ENCODE measurements at places on chromosomes 11 and 22.

DNA sequence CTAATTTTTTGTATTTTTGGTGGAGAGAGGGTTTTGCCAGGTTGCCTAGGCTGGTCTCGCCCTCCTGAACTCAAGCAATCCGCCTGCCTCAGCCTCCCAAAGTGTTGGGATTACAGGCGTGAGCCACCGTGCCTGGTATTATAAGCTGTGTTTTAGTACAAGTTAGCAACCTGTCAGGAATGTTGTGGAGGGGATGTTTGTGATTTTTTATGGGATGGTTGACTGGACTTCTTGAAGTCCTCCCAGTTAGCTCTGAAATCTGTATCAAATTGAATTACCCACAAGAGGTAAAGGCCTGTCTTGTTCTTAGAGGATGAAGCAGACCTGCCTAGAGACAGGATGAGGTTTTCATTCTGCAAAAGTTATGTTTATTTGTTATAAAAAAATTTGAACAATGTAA is 34.1 kb upstream of the IL18BP start:
- DNase-seq, result no peak

GRCh38 chr11:113124006-113124405 is 162.8 kb downstream of the NCAM1 start:
- DNase-seq, result no peak

GRCh38 chr11:44067266-44067665 is 1.2 kb downstream of the ACCS start:
- peak; percentile 14 for DNase-seq

DNA sequence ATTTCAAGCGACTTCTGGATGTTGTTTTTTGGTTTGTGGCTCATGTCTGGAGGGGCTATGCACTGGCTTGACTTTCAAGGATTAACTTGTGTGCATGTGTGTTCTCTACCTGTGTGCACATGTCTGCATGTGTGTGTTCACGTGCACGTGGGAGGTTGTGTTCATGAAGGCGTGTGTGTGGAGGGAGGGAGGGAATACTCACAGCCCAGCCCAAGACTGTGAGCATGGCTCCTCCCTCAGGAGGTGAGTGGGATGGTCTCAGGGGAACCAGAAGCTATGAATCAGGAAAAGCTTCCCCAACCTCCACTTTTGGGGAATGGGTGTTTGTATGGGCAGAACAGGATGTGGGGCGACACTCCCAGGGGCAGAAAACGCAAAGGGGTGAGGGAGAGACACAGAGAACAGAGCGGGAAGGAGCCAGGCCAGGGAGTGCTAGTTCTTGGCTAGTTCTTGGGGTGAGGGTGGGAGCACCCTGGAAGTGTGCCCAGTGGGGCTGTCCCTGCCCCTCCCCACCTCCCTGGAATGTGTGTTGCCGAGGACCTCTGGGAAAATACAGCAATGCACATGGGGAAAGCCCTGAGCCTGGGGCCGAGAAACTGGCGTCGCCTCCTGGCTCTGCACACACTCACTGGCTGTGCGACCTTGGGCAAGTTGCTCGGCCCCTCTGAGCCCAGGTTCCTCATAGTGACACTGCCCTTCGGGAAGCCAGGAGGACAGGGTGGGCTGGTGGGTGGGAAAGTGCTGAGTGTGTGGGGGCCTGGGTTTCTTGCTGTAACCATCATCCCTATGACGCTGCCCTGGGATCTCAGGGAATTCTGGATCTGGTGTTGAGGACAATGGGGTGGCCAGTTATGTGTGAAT is 16.9 kb upstream of the ALX4 start:
- no peak for DNase-seq

GRCh38 chr11:10019906-10020682 is 273.9 kb downstream of the SBF2 start:
- peak; percentile 12 for DNase-seq

DNA sequence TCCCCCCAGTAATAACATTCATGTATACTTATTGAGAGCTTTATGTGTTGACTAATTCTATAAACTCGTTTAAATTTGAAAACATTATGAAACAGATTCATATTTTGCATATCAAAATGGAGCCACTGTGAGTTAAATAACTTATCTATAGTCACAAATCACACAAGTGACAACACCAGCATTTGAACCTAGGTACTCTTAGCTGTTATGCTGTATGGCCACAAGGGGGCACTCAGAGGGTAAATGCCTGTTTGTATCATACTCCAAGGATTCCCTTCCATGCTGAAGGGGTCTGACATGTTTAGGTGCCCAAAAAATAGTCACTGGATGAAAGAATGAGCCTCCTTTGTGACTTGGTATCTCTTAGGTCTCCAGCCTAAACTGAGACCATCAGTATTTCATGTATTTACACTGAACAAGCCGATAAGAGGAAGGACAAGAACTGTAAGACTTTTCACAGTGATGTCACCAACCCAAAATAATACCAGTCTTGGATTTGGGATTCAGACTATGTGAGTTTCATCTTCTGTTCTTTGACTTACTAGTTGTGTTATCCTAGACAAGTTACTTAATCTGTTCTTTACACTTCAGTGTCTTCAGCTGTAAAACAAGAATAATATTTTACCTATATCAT is 12.2 kb upstream of the OR52D1 start:
- peak; percentile 39 for DNase-seq

DNA sequence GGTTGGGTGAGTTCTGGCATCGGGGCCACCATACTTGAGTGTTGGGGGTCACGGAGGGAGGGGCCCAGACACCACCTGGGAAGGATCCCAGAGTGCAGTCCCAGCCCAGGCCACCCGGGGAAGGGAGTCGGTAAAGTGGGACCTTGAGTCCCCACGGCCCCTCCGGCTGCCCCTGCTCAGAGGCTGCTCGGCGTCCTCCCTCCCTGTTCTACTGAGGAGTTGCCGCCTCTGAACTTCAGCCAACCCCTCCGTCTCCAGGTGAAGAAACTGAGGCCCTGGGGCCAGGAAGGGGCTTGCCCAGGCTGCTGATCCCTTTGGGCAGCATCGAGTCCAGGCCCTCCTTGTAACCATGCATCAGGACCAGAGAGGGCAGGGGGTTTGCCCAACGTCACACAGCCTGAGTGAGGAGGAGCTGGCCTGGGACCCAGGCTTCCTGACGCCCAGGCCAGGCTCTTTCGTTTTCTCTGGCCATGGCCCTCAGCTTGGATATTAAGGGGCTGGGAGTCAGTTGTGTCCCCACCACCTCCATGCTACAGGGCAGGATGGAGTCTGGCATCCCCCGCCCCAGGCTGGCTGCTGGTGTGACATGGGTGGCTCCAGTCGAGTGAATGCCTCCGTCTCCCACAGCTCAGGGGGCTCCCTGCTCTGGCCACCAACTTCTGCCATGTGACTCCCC is 1.3 kb downstream of the PARVG start:
- DNase-seq, result no peak

GRCh38 chr11:78921509-78921908 is 346.8 kb upstream of the NARS2 start:
- no peak for DNase-seq

GRCh38 chr11:26245046-26245445 is 86.9 kb upstream of the ANO3 start:
- DNase-seq, result no peak

- no peak for DNase-seq
Measured at GRCh38 chr11:9037046-9037780, 33.4 kb upstream of the NRIP3 start.

- DNase-seq, result no peak
Measured at GRCh38 chr11:1482581-1483444, 3.8 kb downstream of the MOB2 start.

DNA sequence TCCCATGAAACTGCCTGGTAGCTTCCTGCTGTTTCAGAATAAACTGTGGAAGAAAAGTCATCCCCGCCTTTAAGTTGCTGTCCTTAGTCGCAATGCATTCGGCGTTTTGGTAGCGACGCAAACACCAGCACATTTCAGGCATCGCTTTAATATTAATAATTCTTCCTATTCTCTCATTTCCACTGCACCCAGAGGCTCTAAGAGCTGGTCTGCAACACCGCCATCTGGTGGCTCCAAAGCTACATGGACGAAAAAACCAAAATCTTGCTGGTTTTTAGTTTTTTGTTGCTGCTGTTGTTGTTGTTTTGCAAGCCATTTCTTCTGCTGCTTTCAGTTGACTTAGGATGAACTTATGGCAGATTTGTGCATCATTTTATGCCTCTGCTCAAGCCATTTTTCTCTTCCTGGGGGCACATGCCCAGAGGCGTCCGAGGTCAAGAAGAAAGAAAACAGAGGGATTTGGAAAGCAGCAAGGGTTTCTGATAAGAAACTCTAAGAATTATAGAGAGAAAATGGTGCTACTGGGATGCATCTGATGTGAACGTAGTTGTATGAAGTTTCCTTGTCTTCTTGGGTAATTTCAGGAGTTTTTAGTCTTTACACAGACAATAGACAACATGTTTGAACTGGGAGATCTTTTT is 345.4 kb upstream of the KIRREL3 start:
- DNase-seq, result peak; percentile 51

GRCh38 chr22:38049812-38050619 is 7.2 kb upstream of the PICK1 start:
- DNase-seq, result no peak

DNA sequence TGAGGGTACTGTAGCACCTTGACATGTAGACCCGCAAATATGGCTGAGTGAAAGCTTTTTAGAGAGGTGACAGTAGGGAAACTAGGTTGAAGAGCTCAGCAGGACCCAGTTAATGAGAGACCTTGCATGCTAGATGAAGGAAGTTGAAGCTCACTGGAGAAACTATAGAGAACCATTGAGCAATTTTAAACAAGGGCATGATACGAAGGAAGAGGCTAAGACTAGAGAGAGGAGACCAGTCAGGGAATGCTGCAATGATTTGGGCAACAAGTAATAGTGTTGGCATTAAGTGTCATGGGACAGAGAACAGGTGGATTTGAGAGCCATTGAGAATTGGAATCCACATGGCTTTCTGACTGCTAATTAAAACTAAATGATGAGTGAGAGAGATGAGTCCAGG is 4.1 kb downstream of the OLFML1 start:
- DNase-seq, result peak; percentile 34

- DNase-seq, result no peak
Measured at GRCh38 chr22:27994481-27995331, 75.7 kb upstream of the PITPNB start.

DNA sequence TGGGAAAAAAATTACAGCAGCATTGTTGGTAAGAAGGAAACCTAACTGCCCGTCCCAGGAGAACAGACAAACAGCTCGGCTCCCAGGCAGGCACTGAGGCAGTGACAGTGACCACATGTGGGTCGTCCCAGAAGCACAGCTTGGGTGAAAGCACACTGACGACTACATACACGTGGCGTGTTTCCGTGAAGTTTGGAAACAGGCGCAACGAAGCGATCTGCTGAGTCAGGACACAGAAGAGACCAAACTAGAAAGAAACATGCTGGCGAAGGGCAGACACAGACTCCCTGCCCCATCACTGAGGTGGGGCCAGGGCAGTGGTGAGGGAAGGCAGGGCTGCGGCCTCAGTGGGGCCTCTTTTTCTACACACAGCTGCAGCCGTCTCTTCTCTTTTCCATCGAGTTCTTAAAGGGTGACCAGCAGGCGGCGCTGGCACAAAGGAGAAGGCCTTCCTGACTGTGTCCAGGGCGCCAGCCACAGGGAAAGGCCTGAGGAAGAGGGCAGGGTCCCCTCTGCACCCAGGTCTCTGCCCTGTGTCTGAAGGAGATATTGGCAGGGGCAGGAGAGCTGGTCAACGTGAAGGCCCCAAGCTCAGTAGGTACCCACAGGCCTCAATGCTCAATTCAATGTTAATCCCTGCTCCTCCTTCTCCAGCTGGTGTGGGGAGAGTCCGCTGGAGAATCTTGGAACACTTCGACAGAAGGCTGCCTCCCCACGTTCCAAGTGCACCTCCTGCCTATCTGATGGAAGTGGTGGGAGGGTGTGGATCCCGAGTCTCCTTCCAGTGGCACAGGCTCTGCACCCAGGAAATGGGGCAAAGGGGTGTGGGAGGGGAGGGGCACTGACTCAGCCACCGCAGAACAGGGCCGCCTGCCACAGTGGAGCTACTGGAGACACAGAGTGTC is 19.9 kb downstream of the CARS1 start:
- DNase-seq, result peak; percentile 83

DNA sequence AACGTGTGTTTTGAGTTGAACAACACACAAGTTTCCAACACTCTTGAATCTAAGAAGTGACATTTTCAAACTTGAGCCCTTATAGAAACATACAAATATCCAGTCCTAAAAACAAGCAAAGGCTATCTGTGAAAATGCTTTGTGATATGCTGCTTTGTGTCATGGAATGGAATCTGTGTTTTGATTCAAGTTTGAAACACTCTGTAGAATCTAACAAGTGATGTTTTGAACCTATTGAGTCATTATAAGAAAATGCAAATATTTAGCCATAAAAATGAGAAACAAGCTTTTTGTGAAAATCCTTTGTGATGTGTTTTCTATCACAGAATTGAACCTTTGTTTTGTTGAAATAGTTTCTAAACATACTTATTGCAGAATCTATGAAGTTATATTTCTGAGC is 105.7 kb upstream of the VPREB1 start:
- no peak for DNase-seq

DNA sequence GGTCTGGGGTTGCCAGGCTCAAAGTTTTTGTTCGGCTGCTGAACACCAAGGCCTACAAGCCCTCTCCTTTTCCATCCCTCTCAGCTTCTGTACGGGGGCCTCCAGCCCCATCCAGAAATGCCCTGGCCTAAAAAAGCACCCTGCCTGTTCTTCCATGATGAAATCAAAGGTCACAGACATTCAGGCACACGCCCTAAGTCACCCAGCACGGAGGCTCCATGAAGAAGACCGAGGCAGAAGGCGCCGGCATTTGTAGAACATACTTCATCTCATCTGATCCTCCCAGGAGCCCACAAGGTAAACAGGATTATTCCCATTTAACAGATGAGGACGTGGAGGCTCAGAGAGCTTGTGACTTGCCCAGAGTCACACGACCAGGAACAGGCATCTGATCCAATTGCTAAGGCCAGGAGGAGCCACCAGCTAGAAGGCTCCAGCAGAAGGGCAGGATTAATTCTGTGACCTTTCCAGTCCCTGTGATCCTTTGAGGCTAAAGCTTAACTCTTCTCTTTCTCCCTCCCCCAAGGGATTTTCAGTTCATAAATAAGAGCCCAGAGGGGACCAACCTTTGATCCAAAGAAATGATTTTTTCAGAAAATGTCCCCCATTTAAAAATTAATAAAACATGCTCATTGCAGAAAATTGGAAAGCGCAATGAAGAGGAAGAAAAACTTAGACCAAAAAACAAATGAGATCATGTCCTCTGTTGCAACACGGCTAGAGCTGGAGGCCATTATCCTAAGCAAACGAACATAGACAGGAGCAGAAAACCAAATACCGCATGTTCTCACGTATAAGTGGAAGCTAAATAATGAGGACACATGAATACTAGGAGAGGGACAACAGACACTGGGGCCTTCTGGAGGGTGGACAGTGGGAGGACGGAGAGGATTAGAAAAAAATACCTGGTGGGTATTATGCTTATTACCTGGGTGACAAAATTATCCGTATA is 38.7 kb downstream of the CYTH4 start:
- DNase-seq, result peak; percentile 34

GRCh38 chr22:47281126-47282106 is 519.0 kb downstream of the TBC1D22A start:
- no peak for DNase-seq

GRCh38 chr11:76185511-76185910 is 20.8 kb downstream of the WNT11 start:
- no peak for DNase-seq

DNA sequence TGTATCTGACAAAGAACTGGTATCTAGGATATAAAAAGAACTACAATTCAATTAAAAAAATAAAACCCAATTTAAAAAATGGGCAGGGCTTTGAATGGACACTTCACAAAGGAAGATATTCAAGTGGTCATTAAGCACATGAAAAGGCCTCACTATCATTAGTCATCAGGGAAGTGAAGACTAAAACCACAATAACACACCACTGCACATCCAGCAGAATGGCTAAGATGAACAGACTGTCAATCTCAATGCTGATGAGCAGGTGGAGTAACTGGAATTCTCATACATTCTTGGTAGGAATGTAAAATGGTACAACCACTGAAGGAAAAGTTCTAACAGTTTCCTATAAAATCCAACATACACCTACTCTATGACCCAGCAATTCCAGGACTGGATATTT is 8.9 kb downstream of the HPS4 start:
- peak; percentile 31 for DNase-seq

Measured in inflammatory macrophage treated with lipopolysaccharide for 1 hour (primary cell).